Stimulated activated naive B cell treated with anti-CD40 and anti-IgM and Interleukin-4, amounts not matched to agents 10 μg/mL and 1 μg/mL and 100 μg/mL, for 72 hours (primary cell): ENCODE measurements at places on chromosomes 6 and 20.

- H3K4me3 ChIP-seq: peak overlapping the region; percentile 80
- peaks cover 11% of the 10 kb centered on the region for H3K36me3 ChIP-seq
- no peaks in the 10 kb centered on the region for H3K27me3 ChIP-seq
- peaks cover 29% of the 10 kb centered on the region for H3K4me1 ChIP-seq
- peak; percentile 47 for DNase-seq
- H3K27ac ChIP-seq: peak overlapping the region; percentile 97
Measured at GRCh38 chr6:135880066-135880972, 28.8 kb downstream of the PDE7B start.

- peaks cover 85% of the 10 kb centered on the region for H3K4me1 ChIP-seq
- H3K27me3 ChIP-seq: no peaks in the 10 kb centered on the region
- DNase-seq: no peak
- H3K36me3 ChIP-seq: peaks cover 33% of the 10 kb centered on the region
- peak overlapping the region; percentile 90 for H3K27ac ChIP-seq
Measured at GRCh38 chr6:90139272-90139817, 157.3 kb downstream of the BACH2 start.

DNA sequence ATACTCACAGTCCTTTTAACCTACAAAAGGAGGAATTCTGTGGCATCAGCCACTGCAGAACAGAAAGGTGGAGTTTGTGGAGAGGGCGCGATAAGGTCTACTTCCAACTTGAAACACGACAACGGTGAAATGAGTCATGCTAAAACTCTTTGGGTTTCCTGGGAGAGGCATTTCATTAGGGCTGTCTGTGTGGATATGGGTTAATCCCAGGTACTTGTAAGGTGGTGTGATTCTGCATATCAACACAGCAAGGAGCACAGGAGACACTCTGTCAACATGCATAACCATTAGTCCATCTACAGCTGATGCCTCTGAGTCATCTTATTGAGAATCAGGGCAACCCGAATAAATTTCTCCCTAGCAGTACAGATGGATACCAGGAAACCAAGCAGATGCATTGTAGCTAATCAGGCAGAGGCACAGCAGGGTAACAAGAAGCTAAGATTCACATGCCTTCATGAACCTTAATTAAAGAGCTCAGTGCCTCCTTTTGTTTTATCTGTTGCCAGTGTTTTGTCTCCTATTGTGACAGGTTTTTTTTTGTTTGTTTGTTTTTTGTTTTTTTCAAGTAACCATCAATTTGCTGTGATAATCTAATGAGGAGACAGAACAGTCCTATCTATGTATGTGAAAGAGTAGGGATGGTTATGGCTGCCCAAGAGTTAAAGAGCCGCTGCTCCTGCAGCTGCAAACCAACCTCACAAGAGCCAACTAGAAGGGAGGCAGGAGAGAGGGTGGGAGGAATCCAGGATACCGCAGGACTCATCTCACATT is 315.8 kb upstream of the SOX4 start:
- H3K4me1 ChIP-seq: no peaks in the 10 kb centered on the region
- no peak for DNase-seq
- H3K36me3 ChIP-seq: no peaks in the 10 kb centered on the region
- H3K27me3 ChIP-seq: no peaks in the 10 kb centered on the region
- H3K27ac ChIP-seq: no peak overlapping the region
- no peak overlapping the region for H3K4me3 ChIP-seq

GRCh38 chr6:56730663-56731529 is 88.2 kb upstream of the DST start:
- H3K4me1 ChIP-seq: no peaks in the 10 kb centered on the region
- no peaks in the 10 kb centered on the region for H3K27me3 ChIP-seq
- H3K27ac ChIP-seq: no peak overlapping the region

- no peaks in the 10 kb centered on the region for H3K36me3 ChIP-seq
- H3K4me3 ChIP-seq: no peak overlapping the region
- peaks cover 14% of the 10 kb centered on the region for H3K27me3 ChIP-seq
- DNase-seq: no peak
- H3K4me1 ChIP-seq: peaks cover 32% of the 10 kb centered on the region
Measured at GRCh38 chr6:169986848-169987498, 235.6 kb downstream of the ERMARD start.

- H3K4me3 ChIP-seq: no peak overlapping the region
- peaks cover 5% of the 10 kb centered on the region for H3K36me3 ChIP-seq
- peaks cover 85% of the 10 kb centered on the region for H3K4me1 ChIP-seq
- H3K27ac ChIP-seq: no peak overlapping the region
- DNase-seq: no peak
- no peaks in the 10 kb centered on the region for H3K27me3 ChIP-seq
Measured at GRCh38 chr6:4805553-4806336, 29.5 kb downstream of the CDYL start.

DNA sequence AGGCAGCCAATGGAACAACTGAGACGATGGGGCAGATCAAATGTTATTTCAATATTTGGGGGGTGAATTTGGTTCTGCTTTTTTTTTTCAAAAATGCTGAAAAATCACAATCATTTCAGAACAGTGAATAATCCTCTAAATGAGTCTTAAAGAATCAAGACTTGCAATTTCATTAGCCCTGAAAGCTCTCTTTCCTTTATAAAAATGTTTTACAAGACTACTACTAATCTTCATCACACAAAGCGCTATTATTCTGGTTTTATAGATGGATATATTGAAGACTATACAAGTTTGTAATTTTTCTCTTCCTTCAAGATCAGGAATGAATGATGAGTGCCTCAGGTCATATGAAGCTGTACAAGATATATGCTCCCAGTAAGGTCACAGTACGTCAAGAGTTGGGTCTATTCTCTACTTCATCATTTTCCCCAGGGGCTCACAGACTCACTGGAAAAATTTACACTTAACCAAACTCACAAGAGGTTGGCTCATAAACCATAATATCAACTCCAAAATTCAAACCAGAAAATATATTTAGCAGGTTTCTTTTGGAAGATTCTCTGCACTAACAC is 19.5 kb downstream of the RNF24 start:
- H3K27ac ChIP-seq: no peak overlapping the region
- peaks cover 2% of the 10 kb centered on the region for H3K36me3 ChIP-seq
- peaks cover 7% of the 10 kb centered on the region for H3K4me1 ChIP-seq

DNA sequence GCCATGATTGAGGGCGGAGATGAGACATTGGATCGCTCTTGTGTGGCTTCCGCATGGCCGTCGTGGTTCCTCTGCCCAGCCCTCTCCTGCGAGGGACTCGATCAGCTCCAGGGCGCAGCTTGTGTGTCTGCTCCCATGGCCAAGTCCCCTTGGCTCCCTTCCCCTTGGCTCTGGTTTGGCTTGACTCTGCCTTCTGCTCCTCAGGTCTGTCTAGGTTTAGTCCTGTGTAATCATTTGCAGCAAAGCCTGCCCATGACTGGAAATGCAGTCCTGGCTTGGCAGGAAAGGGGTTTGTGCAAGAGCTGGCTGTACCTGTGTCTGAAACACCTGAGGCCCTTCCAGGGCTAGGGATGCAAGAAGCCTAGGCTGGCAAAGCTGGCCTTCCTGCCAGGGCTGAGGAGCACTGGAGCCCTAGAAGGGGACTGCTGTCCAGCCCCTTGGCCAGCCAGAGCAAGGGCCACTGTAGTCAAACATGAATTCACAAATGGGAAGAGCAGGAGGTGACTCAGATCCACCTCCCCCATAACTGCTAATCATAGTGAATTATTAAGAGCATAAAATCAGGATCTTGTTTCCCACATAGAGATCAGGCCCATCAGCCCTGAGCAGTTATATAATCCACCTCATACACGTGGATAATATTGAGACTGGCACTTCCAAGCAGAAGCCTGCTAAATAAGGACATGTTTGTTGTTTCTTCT is 196.8 kb downstream of the FARS2 start:
- H3K4me1 ChIP-seq: peaks cover 24% of the 10 kb centered on the region
- H3K27ac ChIP-seq: no peak overlapping the region
- H3K36me3 ChIP-seq: peaks cover 16% of the 10 kb centered on the region
- DNase-seq: no peak

- H3K4me1 ChIP-seq: peaks cover 1% of the 10 kb centered on the region
- DNase-seq: no peak
- no peak overlapping the region for H3K27ac ChIP-seq
- H3K27me3 ChIP-seq: no peaks in the 10 kb centered on the region
- H3K36me3 ChIP-seq: peaks cover 3% of the 10 kb centered on the region
- H3K4me3 ChIP-seq: no peak overlapping the region
Measured at GRCh38 chr6:155201461-155202226, 62.2 kb upstream of the CLDN20 start.

DNA sequence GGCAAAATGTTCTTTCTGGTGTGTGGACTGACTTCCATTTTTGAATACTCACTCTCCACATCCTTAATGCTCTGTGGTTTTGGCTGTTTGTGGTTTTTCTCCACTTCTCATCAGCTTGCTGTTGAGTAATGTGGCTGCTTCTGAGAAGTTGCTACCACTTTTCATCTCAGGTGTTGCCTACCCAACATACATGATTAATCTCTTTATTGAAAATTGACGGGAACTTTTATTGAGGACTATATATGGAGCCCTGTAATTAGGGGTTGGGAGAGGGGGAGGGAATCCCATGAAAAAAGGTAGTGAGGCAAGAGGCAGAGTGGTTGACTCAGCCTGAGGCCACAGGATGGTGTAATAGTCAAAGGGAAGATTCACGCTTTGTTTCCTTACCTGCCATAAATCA is 17.6 kb downstream of the IL22RA2 start:
- DNase-seq: no peak
- peaks cover 35% of the 10 kb centered on the region for H3K4me1 ChIP-seq
- H3K27ac ChIP-seq: peak overlapping the region; percentile 27
- H3K4me3 ChIP-seq: peak overlapping the region; percentile 43
- H3K27me3 ChIP-seq: no peaks in the 10 kb centered on the region

- no peaks in the 10 kb centered on the region for H3K4me1 ChIP-seq
- no peak overlapping the region for H3K4me3 ChIP-seq
- no peak overlapping the region for H3K27ac ChIP-seq
- no peaks in the 10 kb centered on the region for H3K36me3 ChIP-seq
Measured at GRCh38 chr6:48472535-48472934, 361.5 kb upstream of the PTCHD4 start.

GRCh38 chr20:56634307-56634706 is 5.2 kb downstream of the TFAP2C start:
- no peak for DNase-seq
- H3K27ac ChIP-seq: no peak overlapping the region
- H3K4me1 ChIP-seq: peaks cover 7% of the 10 kb centered on the region
- H3K36me3 ChIP-seq: no peaks in the 10 kb centered on the region
- H3K27me3 ChIP-seq: peaks cover 66% of the 10 kb centered on the region
- H3K4me3 ChIP-seq: no peak overlapping the region
